ENCODE measurements at places on chromosomes 2 and 18. TPM values are rescaled to one million over a fixed set of nuclear protein-coding genes. Genes with fewer than 3 reads are reported as not detected.

The STARD6 gene
- total RNA-seq = 0.54 TPM

The KANSL3 gene
- total RNA-seq = 51.8 TPM

The OSR1 gene
- not detected for total RNA-seq

The DOK6 gene
- total RNA-seq = not detected

The RAB6C gene
- not detected for total RNA-seq

The YPEL5 gene
- 27.3 TPM for total RNA-seq

The HK2 gene
- 94.5 TPM for total RNA-seq

The SEMA4F gene
- 3.2 TPM for total RNA-seq

The PSMA8 gene
- total RNA-seq = 0.44 TPM

The CCDC142 gene
- 30.4 TPM for total RNA-seq

The ZNF396 gene
- total RNA-seq = 0.60 TPM

The IL1F10 gene
- total RNA-seq = not detected

The ASB18 gene
- not detected for total RNA-seq

The LAMA3 gene
- total RNA-seq = not detected

The ZNF892 gene
- total RNA-seq = 5.9 TPM

The ANKRD30BL gene
- total RNA-seq = not detected

The SULT1C2 gene
- not detected for total RNA-seq

The ALLC gene
- total RNA-seq = not detected

All from activated T-helper 1 cell treated with anti-CD3 and anti-CD28 coated beads, Interleukin-12 subunit alpha, Interleukin-12 subunit beta, Interleukin-2, Interleukin-4 antibody, amounts not matched to agents 30 ng/mL and 10 ng/mL and 1 ng/mL, durations not matched to agents 14 hours and 24 hours and 36 hours (primary cell).